ENCODE measurements at places on chromosomes 3 and 15.

DNA sequence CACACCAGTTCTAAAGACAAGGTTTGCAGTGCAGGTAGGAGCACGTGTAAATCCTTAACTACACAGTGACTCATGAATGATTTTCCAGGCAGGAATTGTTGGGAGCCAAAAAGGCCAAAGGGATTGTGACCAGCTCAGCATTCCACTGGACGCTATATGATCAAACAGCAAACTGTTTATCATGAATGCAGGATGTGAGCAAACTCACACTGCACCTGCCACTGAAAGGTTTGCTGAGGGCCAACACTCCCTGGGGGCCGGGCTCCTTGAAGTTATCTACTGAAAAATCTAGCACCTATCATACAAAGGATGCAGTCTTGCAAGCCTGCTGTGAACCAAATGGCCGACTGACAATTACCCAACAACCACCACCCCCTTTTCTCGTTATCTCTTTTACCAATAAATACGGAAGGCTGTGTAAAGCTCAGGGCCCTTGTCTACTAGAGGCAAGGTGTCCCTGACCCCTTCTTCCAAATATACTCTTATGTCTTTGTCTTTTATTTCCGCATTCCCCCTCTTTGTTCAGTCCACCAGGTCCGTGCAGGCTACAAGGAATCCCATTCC, 11.5 kb upstream of the DNASE1L3 start:
- no peak for DNase-seq

DNA sequence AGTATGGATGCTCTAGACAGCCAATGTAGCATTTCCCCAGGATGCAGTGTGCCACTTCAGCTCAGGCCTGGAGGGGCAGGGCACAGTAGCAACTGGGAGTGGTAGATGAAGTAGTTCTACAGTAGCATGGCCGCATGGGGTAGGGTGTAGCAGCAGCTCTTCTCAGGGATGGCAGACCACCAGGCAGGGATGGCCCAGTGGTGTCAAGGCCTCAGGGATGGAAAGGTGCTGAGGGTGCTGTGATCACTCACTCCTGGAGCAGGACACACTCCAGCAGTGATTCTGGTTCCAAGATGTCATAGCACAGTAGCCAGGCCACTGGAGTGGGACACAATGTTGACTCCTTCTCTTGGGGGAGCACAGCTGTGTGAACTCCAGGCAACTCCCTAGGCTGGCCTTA, 210.9 kb upstream of the LYSMD4 start:
- DNase-seq, result no peak

DNA sequence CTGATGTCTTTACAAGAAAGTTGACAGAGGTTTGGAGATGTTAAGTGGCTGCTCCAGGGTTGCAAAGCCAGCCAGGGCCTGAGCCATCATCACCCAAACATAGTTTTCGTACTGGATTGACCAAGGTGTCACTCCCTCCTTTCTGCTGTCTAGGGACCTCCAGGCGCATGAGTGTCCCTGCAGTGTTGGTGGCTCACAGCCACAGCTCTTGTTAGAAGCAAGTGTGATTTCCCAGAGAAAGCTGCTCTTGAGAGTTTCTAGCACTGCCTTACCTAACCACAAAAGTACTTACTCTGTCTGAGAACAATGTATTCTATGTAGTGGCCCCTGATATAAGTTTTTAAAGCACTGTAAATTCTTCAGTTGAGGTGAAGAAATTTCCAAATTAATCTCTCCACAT, 144.1 kb downstream of the SOX2 start:
- no peak for DNase-seq

DNA sequence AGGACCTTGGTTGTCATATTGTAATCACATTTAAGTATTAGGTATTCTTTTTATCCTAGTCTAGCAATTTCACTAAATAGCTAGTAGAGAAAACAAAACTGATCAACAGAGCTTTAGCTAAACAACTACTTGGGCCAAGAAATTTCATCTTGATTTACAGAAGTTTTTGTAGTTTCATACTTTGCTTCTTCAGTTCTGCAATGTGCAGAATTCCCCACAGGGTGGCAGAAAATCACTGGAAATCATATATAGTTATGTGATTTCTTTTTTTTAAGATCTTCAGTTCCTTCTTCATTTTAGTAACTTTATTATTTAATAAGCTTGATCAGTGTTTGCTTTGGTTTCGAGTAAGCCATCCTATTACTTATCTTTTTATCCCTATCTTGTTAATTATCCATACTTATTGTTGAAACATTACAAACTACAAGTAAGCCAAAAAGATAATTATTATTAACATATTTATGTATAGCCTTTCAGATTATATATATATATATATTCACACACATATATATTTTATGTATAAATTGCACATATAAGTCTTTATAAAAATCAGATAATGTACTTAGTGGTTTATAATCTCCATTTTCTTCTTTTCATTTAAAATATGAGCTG, 2.2 kb upstream of the BNIP2 start:
- DNase-seq, result no peak

DNA sequence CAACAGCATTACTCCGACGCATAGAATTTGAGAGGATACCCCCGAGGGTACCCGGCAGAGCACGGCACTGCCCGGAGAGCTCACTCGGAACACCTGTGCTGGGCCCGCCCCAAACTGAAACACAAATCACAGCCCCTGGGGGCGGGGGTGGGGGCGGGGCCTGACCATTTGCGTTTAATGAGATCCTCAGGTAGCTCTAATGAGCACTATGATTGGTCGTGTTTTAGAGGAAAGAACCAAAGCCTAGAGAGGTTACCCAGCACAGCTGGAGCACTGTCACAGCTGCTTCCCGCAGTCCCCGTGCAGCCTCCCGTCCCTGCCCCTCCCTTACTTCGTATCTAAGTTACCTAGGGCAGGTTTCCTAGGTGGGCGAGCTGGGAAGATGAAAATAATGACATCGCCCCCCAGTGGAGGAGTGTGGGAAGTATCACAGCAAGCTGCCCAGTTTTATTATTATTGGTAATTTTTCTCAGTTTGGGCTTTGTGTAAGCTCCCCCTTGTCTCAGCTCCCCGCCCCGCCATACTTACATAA, 187.1 kb downstream of the PDE8A start:
- no peak for DNase-seq

DNA sequence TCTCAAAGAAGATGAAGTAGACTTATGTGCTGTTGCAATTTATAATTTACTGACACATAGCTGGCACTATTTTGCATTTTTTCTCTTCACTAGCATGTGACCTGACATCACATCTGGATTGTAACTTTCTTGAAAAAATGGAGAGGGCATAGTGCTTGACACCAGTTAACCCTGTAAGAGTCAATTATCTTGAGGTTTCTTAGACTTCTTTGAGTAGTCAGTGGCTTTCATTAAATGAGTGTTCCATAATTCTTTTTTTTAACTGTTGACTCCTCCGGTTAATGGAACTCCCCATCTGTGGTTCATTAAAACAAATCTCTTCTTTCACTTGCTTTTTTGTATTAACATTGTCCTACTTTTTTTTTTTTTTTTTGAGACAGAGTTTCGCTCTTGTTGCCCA, 16.9 kb upstream of the PRKCI start:
- peak; percentile 44 for DNase-seq

DNA sequence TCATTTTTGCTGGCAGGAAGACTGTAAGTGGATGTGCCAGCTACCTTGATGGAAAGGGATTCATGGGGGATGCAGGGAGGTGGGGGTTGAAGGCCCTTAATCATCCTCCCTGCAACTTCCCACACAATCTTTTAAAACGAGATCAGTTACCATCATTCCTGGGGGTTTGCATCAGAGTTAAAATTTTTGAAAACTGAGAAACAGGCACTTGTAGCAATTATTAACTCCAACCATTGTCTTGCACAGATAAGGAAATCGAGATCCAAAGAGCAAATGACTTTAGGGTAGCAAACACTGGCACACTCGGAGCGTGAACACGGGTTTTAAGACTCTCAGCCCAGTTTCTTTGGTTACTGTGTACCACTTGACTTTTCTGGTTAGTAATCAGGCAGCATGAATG, 41.9 kb downstream of the GPD1L start:
- no peak for DNase-seq

GRCh38 chr3:193870376-193871219, 265.4 kb upstream of the HES1 start:
- no peak for DNase-seq

- no peak for DNase-seq
Observed at GRCh38 chr3:1230920-1231319, 138.1 kb downstream of the CNTN6 start.

- DNase-seq, result no peak
Observed at GRCh38 chr3:71514621-71515020, 68.9 kb downstream of the FOXP1 start.

GRCh38 chr15:41992151-41992802, 19.9 kb upstream of the EHD4 start:
- DNase-seq, result no peak

- no peak for DNase-seq
Observed at GRCh38 chr3:149663966-149664365, 6.1 kb upstream of the WWTR1 start.

DNA sequence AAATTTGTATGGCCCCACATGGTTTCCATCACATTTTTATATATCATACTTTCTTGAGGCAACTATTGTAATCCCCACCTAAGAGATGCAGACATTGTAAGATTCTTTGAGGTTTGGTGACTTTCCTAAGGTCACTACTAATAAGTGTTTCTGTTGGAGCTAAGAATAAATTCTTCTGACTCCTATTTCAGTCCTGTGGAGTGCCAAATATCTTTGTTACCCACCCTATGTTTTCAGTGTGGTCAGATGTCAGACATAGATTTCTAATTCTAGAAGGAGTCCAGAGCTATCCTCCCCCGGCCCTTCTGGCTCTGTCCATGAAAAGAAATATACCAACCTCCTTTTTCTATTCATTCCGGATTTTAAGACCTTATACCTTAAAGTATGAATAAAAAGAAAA, 46.2 kb upstream of the FILIP1L start:
- DNase-seq, result no peak

DNA sequence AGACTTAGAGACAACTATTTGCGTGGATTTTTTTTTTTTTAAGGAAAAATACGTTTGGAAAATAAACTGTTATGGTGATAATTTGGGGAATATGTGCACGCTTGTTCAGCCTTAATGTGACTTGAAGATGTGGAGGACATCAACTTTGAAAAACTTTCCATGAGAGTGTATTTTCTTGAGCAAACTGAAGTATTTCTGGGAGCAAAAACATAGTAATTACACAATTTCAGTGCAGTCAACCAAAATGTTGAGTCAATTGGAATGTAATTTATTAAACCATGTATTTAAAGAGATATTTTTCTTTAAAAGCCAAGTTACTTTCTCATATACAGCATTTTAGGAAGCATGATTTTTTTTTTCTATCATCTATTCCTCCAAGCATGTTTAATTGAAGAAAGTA, 80.3 kb upstream of the FLNB start:
- no peak for DNase-seq

- no peak for DNase-seq
Observed at GRCh38 chr15:25335279-25335678, 103.5 kb downstream of the UBE3A start.

GRCh38 chr15:69096196-69096595, 64.2 kb upstream of the GLCE start:
- DNase-seq, result no peak

GRCh38 chr3:159872374-159873109, 116.1 kb upstream of the IL12A start:
- DNase-seq, result peak; percentile 60

GRCh38 chr3:70067860-70068521, 68.5 kb downstream of the SAMMSON start:
- DNase-seq, result no peak

GRCh38 chr15:84807228-84807627, 9.9 kb upstream of the ALPK3 start:
- DNase-seq, result no peak

DNA sequence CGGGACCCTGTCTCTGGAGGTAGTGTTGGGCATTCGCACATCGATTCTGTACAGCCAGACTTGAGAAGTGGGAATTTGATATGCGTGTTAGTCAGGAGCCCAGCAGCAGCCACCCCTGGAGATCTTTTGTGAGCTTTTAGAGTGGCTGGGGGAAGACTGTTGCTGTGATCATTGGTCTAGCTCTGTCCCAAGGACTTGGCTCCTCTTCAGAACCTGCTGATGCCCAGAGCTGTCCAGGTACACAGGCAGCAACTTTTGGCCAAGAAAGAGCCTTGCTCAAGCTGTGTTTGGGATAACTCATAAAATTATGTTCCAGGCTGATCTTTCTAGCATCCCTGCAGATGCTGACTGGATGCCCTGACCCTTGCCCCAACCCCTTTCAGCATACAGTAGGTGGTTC, 29.3 kb downstream of the LIMD1 start:
- no peak for DNase-seq

GRCh38 chr15:71044006-71044405, 71.3 kb upstream of the THSD4 start:
- DNase-seq, result no peak

DNA sequence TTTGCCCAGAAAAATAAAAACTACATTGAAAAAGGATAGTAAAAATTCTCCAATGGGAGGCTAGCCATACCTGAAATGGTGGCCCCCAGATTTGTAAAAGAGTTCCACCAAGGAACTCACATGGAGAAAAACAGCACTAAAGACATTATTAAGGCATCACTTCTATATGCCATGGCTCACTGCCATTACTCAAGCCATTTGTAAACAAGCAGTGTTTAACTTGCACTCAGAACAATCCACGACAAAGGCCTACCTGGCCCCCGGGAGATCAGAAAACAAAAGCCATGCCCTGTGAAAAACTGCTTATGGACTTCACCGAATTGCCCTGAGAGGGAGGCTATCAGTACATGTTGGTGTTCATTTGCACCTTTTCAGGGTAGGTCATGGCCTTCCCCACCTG, 19.6 kb downstream of the CCR8 start:
- DNase-seq, result no peak

GRCh38 chr3:190326930-190327329, 4.7 kb upstream of the CLDN1 start:
- DNase-seq, result peak; percentile 42

DNA sequence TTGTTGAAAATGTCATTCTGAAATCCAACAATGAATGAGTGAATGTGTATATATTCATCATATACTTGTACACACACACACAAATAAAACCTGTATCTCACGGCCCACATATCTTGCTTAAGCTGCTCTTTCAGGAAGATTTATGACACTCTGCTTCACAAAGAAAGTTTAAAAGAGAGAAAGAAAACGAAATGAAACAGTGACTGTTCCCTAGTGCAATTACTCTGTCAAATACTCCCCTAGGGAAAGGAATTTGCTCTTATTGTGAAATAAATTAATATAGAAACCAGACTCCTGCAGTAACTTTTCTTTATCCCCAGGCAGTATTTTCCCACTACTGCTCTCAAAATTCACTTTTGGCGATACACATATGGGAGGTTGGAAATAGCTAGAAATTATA, 329.1 kb downstream of the VPS13C start:
- DNase-seq, result no peak

GRCh38 chr3:187002915-187003314, 72.6 kb downstream of the ST6GAL1 start:
- DNase-seq, result no peak

Data from AG09309 (cell line).